ENCODE measurements at places on chromosomes 1 and 21.

DNA sequence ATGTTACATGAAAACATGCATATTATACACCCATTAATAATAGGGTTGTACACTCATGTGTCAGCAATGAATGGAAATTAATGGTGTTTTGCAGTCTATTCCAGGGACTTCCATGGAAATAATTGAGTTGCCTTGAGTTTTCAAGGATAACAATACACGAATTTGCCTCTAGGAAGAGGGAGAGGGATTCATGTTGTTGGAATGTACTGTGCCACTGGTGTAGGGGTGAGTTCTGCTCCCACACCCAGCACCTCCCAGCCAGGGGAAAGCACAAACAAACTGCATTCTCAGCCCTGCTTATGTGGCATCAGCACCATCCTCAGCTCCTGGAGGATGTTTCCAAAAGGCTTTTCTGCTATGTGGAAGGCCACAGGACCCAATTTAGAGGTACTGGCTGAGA is 57.8 kb downstream of the BCAR3 start:
- DNase-seq, result no peak

DNA sequence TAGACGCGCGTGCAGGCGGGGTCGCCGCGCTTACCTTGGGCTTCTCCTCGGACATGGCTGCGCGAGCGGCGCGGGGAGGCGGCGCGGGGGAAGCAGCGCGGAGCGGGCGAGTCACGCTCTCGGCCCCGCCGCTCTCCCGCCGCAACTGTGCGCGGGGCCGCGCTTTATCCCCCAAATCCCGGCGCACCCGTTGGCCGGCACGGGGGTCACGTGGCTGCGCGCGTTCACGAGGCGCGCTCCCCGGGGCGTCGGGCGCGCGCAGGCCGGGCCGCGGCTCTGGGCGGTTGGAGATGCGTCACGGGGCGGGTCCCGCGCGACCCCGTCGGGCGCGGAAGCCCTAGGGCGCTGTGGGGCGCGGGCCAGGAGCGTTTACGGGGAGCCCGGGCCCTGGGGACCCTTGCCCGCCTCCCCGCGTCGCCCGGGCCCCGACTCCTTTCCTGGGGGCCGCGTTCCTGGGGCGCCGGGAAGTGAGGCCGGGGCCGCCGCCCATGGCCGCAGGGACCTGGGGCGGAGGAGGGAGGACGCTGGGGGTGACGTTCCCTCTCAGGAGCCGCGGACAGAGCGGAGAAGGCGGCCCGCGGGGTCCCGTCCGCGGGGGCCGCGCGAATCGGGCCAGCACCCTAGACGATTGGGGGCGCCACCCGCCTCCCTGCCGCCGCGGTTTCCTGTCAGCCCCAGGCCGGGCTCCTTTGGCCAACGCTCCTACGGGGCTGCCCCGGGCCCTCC is at the start of gene SUMO3:
TSS of gene SUMO3 (minus strand) at position 149 of the 726 bp plus-strand sequence. CDS start at position 55, 94 bp downstream.
- DNase-seq, result peak; percentile 71

- no peak for DNase-seq
Measured at GRCh38 chr1:10401281-10401680, 2.4 kb downstream of the PGD start.

DNA sequence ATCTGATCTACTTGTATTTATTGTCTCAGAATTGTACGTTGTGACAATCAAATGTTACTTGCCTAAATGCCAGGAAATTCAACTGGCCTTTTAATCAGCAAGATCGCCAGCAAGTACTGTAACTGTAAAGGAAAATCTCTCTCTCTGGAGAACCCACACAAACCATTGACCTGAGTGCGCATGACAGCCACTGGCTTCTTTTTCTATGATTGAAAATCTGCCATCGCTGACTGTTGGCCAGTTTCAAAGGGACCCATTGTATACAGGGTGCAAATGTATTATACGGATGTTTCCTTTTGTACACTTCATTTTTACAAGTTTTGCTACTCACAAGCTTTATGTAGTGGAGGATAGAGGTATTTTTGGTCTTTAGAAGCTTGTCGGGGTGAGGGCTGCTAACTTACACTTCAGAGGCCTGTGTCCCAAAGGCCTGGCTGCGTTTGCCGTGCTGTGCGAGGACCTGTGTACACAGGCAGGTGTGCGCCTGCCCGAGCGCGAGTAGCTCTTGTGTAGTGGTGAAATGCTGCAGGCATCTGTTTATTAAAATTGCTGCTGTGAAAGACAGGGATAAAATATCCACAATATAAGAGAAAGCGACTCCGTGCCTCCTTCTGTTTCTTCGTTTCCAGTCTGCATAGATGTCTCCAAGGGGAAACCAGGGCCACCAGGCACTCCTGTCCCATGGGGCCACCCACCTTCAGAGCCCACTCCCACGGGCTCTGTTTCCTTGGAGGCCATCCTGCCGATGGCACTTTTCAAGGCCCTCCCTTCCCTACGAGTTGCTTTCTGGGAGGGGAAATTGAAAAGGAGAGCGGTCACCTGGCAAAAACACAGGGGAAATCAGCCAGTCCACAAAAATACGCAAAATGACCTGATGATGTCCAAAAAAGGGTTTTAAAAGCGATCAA is 25.3 kb upstream of the TRAPPC10 start:
- no peak for DNase-seq

DNA sequence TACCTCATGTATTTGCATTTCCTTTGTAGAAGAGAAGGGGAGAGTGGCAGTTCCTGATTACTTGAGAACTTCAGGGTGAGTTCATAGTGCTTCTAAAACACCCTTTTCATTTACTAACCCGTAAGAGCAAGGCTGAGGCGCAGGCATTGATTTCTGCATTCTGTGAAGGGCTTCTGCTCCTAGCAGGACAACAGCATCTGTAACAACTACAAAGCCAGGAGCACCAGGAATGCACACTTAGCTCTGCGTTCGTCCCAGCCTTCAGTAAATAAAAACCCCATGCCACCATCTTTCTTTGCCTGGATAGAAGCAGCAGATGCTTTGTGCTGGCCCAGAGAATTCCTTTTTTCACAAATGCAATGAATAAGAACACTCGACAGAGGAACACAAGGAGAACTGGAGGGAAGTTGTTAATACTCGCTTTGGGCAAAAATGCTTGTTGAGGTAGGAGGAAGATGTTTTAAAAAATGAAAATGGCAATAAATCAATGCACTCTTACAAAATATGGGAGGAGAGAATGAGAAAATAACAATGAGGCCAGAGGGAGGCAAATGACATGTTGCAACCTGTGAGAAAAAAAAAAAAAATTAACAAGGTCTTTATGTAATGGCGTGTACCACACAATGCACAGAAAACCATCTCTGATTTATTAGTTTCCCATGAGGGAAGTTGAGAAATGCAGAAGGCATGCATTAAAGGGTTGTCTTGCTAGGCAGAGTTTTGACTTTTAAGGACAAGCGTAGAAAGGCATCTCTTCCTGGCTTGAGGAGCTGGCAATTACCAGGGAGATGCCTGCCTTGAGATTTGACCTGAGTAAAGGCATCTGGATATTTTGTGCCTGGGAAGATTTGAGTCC is 418.8 kb downstream of the DISC1 start:
- DNase-seq, result no peak

DNA sequence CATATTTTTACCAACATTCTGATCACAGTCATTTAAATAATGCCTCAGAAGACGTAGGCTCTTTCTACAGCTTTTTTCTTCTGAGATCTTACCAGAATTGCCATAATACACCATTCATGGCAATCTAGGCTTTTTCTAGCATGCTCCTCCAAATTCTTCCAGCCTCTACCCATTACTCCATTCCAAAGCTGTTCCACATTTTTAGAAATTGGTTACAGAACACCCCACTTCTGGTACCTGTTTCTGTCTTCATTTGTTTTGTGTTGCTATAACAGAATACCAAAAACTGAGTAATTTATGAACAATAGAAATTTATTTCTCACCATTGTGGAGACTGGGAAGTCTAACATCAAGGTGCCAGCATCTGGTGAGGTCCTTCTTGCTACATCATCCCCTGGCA is 385.4 kb downstream of the BRINP2 start:
- no peak for DNase-seq

Data from neural crest cell (in vitro differentiated cells).